ENCODE measurements at places on chromosomes 2 and 18.

- no peak for DNase-seq
Measured at GRCh38 chr2:207683879-207684627, 27.4 kb upstream of the CCNYL1 start.

DNA sequence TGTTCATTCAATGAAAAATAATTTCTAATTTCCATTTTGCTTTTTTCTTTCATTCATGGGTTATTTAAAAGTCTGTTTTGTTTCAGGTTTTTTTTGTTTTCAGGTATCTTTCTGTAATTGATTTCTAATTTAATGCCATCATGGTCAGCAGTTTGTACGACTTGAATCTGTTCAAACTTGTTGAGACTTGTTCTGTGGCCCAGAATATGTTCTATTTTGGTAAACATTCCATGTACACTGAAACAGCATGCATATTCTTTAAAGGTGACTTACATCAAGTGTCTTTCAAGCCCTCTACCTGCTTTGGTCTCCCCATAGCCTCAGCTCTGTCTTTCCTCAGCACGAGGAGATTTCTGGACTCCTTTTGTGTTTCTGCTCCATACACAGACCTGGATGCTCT lies 49.1 kb downstream of the CYP1B1 start:
- DNase-seq = no peak

DNA sequence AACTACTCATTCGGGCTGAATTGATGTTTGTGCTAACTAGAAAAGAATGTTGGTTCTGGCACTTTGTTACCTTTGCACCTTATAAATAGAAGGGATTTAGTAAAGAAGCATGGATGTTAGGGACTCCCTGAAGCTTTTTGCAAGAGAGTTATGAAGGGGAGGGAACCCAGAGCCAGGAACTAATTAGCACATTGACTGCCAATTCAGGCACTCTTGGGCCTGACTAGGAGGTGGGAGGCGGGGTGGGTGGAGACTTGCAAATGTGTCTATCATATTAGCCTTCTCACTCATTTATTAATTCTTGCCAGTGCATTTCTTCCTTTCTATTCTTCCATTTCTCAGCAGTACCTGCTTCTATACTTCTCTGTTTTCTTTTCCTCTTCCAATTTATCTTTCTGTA lies 1022.4 kb downstream of the TMEM182 start:
- no peak for DNase-seq

DNA sequence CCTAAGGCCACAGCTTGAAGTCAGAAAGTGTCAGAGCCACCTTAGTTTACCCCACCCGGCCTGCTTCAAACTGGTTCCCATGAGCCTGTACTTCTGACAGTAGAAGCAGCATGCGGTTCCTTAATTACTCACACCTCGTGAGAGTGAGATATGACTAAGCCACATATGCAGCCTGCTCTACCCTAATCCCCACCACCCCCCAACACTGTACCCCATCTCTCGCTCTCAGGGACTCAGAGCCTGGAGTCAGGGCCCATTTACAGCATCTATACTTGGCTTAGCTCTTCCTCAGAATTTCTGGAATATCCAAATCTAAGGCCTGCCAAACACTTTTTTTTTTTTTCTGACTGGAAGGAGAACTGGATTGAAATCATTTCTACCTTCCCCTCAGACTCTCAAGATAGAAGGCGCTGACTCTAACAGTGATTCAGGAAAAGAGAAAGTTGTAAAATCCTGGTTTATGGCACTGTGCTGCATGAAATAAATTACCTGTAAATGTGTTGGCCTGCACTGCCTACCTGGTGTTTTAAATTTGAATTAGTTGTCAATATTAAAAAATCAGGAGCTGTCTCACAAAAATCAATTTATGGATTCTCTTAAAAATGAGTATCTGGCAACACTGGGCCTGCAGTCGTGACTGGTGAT lies 360.0 kb downstream of the RND3 start:
- no peak for DNase-seq

- no peak for DNase-seq
Measured at GRCh38 chr2:7992612-7993602, 688.9 kb upstream of the ID2 start.

GRCh38 chr18:34803877-34804400 lies 93.8 kb downstream of the DTNA start:
- DNase-seq = no peak

- DNase-seq = no peak
Measured at GRCh38 chr2:153891051-153891450, 19.3 kb downstream of the GALNT13 start.

DNA sequence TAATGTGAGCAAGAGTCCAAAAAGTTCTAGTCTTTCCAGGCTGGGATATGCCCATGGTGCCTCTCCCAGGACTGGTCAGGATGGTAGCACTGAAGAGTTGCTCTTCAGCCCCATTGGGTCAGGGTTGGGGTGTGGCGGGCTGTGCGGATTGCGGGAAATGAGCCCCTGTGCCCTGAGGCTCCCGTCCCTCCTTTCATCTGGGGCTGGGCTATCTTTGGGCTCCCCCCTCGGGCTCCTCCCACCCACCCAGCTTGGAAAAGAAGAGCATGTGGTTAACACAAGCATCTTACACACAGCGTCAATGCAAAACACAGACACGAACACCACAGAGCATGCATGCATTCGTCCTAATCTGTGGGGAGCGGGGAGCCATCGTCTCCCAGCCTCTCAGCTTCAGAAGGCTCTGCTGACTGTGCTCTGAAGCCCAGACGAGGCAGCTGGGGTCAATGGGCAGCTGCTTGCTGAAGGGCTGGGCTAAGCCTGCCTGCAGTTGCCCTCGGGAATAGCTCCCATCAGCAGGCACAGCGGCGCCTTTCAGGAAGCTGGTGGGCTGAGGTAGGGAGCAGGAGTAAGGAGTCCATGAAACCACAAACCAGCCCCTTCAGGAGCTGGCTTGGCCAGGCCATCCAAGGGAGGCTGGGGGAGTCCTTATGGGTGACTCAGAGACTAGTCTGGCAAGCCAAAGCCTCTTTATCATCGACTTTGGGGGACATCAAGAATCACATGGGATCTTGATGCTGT lies 112.9 kb downstream of the CLIP4 start:
- DNase-seq = no peak

- no peak for DNase-seq
Measured at GRCh38 chr2:182132605-182133004, 147.0 kb downstream of the PPP1R1C start.

GRCh38 chr2:240438810-240439697 lies 3.6 kb downstream of the GPC1 start:
- DNase-seq = no peak

DNA sequence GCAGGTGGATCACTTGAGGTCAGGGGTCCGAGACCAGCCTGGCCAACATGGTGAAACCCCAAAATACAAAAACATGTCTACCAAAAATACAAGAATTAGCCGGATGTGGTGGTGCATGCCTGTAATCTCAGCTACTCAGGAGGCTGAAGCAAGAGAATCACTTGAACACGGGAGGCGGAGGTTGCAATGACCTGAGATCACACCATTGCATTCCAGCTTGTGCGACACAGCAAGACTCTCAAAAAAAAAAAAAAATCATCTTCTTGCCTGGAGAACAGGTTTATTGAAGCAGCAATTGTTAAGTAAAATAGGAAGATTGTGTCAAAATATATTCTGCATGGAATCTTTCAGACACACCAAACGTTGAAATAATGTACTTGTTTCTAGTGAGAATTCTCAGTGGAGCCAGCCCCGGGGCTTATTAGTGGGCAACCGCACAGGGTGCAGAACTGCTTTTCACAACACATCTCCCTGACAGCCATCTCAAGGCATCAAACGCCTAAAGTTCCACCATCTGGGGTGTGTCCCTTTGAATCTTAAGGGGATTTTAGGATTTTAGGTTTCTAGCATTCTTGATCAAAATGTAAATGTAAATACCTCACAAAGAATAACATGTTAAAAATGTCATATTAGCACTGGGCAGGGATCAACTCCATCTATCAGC lies 28.6 kb upstream of the PPP4R1 start:
- DNase-seq = no peak

DNA sequence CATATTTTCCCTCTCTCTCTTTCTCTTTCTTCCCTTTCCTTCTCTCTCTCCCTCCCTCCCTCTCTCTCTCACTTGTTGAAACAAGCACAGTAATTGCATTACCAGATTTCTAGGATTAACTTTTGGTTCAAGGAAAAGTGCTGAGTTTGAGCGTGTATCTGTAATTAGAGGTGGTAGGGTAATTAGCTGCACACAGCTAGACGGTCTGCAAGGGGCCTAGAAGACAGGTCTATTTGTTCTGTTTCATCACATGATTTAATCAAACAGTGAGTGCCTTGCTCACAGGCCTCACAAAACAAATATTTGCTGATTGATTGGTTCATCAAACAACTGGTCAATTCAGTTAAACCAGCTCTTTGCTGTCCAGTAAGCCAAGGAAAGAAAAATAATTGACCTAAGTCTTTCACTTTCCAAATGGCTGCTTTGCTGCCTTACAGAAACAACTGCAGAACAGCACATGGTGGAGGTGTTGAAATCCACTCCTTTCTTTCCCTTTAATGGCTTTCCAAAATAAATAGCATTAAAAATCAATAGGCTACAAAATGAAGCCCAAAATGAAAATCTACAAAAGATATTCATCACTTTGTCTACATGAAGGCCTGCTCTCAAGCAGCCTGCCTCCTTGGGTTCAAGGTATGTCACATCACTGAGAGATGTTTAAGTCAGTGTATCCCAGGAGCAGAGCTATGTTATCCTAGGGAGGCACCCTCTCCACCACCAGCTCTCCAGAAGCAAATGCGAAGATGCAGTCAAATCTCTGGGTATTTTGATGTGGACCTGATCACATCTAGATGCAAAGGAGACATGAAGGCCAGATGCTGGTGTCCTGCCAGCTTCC lies 264.4 kb upstream of the SIX2 start:
- DNase-seq = peak; percentile 31

DNA sequence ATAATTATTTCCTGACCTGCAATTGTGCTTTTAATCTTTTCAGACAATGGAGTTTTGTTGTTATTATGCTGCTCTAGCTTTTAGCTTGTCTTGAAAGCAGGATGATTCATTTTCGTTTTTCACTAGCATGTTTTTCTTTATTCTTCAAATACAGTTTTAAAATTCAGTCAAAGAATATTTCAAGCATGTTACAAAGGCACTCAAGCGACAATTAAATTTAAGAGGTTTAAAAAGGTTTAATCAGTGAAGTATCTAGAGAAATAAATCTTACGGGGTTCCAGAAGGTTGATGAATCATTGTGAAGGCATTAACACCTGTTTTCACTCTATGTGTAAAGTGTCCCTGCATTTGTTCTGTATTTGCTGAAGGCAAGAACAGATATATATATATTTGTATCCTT lies 390.7 kb upstream of the TMEFF2 start:
- DNase-seq = no peak

- no peak for DNase-seq
Measured at GRCh38 chr18:40897884-40898283, 1057.2 kb upstream of the PIK3C3 start.

DNA sequence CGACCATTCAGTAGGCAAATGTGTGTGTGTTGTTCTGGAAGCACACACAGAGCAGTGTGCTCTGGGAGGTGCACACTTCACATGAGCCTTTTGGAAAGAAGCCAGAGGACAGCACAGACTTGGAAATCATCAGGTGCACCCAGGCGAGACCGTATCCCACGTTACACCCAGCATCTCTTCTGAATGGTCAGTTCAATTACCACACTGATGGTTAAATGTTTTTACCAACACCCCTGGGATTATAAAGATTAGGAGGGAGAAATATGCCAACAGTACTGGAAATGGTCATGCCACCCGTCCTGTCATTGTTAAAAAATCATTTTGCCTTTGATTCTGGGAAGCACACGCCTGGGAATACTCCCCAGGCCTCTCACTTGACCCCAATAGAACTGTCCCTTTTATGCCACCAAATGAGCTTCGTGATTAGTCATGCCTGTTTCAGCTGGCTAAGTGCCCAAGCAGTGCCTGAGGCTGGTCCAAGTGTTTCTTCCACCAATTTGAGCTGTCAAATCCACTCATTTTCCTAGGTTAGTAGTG lies 183.7 kb downstream of the NRP2 start:
- peak; percentile 87 for DNase-seq

DNA sequence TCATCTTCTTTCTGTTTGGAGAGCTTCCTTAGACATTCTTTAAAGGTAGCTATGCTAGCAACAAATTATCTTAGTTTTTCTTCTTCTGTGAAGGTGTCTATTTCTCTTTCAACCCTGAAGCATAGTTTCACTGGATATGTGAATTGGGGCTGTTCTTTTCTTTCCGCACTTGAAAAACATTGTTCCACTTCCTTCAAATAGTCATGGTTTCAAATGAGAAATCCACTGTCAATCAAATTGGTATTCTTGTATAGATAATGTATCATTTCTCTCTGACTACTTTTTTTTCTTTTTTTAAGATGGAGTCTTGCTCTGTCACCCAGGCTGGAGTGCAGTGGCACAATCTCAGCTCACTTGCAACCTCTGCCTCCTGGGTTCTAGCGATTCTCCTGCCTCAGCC lies 254.0 kb downstream of the ANAPC1 start:
- DNase-seq = no peak

- no peak for DNase-seq
Measured at GRCh38 chr2:39867268-39867667, 88.2 kb upstream of the THUMPD2 start.

DNA sequence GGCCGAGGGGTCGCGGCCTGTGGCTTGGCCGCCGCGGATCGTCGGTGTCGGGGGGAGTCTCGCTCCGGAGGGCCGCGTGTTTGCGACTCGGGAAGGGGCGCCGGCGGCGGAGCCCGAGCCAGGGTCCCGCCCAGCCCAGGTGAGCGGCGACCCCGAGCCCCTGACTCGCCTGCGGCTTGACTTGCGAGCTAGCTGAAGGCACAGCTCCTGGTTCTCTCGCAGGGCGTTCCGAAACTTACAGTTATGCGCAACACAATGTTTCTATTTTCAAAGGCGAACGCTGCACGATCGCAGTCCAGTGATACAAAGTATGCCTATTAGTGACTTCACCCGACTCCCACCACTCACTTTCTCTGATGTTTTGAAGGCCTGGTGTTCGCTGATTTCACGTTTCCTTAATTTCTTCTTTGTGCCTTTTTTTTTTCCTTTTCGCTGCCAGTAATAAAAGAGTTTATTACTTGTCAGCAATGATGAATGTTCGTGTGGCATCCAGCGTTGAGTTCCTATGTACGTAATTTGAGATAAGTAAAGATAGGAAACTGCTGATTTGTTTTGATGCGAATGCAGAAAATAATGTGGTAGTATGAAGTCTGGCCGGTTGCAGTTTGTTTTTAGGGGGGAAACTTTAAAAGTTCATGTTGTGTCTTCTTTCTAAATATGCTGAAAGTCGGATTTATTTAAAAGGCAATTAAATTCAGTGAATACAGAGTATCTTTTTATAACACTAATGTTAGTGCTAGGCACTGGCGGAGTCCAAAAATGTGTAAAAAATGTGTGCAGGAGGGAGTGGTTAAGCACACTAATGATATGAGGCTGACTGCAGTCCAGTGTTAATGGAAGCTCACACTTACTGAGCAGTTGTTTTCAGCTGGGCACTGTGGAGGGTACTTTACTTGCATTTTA lies 706 bp downstream of the UBXN2A start:
- peak; percentile 82 for DNase-seq

GRCh38 chr2:46246790-46247189 lies 50.4 kb upstream of the EPAS1 start:
- DNase-seq = no peak

DNA sequence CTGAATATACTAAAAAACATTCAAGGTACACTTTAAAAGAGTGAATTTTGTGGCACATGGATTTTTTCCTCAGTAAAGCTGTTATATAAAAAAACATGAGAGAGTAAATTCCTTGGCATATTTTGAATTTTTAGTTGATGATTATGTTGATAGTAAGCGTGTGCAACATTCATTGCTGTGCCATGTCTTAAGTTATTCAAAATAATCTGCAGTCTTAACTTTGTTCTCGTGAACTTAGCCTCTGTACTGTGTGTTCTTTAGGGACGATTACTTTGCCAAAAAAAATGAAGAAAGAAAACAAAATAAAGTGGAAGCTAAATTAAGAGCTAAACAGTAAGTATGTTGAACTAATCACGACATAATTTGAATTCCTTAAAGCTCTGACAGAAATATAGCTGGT lies 9.6 kb downstream of the SSB start:
- no peak for DNase-seq

All from NCI-H526 (cell line).